Fibroblast of skin of left biceps (primary cell): ENCODE measurements at places on chromosomes 16 and 17.

DNA sequence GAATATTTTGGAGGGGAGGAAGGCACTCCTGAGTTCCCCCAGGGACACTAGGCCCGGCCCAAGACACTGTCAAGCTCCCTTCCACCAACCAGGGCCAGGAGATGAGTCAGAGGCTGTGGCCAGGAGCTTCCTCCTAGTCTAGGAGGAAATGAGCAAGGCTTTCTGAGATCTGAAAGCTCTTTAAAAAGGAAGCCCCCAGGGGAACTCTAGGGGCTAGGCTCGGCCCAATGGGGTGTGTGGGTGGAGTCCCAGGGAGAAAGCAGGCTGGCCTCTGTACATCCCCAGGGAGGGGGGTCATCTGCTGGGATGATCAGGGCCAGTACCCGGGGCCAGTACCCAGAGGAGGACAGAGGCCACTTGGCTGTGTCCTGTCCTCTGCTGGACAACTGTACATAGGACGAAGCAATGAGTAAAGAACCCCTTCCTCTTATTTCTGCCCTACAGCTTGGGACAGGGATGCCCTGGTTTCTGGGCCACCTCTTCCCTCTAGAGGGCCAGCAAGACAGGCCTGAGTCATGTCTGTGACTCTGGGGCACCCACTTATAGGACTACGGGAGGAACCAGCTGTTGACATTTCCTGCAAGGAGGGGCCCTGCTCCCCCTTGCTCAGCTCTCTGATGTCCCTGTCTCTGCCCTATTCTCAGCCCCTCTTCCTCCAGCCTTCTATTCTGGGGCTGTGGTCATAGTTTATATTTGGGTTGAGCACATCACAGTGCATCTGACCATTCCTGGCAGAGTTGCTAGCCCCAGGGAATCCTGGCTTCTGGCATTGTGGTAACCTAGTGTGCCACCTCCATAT lies 2.7 kb downstream of the FHOD1 start:
- DNase-seq: peak; percentile 65

DNA sequence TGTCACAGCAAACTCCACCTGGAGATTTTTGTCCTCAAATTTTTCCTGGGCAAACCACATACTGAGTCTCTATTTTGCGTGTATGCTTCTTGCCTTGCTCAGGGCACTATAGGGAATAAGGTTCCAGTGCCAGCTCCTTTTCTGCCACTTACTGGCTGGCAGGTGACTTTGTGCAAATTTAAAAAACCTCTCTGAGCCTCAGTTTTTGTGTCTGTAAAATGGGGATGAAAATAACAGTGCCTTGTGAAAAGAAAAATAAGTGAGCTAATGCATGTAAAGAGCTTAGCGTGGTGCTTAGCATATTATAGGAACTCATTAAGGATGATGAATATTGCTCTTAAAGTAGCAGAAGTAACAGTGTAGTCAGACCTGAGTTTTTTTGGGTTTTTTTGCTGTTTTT lies 19.9 kb downstream of the CLEC19A start:
- DNase-seq: no peak

DNA sequence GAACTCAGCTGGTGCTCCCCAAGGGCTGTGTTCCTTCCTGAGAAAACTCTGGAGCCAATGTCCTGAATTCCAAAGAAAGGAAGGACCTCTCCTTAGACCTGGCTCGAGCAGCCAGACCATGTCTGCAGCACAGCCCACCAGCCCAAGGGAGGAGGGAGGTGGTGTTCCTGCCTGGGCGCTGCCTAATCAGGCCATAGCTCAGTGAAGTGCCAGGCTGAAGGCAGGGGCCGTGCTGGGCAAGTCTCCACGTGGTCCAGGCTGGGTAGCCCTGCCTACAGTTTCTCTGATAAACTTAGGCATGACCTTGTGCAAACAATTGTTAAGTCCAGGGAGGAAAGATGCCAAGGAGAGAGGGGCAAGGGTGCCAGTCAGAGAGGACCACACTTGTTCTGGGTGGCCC lies 76.8 kb downstream of the MPRIP start:
- no peak for DNase-seq

DNA sequence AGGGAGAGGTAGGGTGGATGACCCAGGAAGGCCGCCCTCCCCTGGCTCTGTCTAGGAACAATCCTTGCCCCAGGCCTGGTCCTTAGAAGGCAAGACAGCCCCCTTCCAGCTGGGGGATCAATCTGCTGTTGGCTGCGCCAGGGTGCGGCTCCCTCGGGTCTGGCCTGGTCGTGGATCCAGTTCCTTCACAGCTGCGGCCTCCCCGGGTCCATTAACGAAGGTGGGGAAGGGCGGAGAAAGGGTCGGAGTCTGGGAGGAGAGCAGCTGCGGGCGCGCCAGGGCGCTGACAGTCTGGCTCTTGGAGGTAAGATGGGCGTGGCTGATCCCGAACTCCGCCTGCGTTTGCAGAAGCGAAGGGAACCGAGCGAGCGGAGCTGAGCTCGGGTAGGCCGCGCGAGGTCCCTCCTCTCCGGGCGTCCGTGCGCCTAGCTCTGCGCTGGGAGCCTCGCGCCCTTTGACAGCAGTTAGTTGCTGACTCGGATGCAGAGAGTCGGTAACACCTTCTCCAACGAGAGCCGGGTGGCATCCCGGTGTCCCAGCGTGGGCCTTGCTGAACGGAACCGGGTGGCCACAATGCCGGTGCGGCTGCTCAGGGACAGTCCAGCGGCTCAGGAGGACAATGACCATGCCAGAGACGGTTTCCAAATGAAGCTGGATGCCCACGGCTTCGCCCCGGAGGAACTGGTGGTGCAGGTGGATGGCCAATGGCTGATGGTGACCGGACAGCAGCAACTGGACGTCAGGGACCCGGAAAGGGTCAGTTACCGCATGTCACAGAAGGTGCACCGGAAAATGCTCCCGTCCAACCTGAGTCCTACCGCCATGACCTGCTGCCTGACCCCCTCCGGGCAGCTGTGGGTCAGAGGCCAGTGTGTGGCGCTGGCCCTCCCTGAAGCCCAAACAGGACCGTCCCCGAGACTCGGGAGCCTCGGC lies at the start of gene HSPB9:
TSS of gene HSPB9 (plus strand) at position 434 of the 933 bp plus-strand sequence. CDS start at position 481, 47 bp downstream.
- DNase-seq: no peak

- DNase-seq: no peak
Measured at GRCh38 chr16:47511882-47512281, 50.8 kb downstream of the PHKB start.

DNA sequence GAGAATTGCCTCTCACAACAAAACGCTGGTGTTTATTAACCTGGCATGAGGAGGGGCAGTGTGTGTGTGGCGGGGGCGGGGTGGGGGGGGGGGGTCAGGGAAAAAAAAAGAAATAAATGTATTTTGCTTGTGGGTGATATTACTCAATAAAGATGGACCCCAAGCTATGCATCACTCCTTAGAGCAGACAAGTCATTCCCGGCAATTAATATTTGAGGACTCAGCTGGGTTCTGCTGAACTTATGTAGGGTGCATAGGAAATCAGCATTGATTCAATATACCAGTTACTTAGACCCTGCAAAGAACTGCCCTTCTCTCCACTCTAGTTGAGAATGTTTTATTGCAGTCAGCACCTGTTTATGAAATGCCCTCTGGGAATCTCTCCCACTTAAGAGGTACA lies 206.2 kb upstream of the MAF start:
- no peak for DNase-seq

- no peak for DNase-seq
Measured at GRCh38 chr17:17055286-17056155, 13.3 kb downstream of the MPRIP start.

DNA sequence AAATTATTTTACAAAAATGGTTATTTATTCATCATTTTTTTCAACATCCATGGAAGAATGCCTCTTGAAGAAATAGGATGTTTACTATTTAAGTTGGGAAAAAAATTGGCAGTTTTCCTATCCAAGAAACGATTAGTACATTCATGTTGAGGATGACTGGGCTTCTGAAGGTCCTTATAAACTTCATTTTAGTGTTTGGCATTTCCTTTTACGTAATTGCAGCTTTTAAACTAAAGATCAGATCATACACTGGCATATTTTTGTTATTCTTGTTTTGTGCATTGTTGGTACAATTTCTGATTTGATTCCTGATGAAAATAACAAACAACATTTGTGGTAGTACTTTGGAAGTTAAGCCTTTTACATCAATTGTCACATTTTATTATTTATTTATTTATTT lies 11.5 kb downstream of the KCNJ16 start:
- no peak for DNase-seq

GRCh38 chr16:12387311-12387710 lies 410.8 kb downstream of the SNX29 start:
- no peak for DNase-seq

DNA sequence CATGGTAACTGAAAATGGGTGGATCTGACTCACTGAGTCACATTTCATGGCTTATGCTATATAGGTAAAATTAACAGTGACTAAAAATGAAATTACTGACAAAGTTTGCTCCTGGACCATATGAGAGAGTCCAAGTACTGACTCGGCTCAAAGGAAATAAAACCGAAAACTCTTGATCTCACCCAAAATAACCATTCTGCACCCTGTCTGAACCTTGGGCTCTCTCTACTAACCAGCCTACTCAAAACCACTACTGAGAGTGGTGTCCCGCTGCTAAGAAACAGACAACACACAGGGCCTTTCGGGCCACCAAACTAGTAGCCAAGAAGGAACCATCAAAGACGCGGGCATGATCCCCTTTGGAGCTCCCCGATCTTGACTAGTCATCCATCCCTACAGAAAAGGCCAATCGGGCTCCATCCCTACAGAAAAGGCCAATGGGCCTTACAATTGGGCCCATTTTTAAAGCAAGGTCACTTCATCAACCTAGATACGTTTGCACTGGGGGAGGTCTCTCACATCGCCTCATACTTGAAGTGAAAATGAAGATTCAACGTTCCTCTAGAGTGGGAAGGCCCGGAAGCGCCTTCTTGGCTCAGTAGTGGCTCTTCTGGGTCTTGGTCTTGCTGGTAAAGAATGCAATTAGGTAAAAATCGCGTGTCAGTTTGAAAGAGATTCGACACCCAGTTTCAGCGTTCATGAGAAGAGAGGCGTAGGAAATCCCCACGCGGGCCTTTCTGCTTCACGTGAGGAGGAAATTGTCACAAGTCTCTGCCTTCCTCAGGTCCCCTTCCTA lies 720 bp upstream of the ZPBP2 start:
- no peak for DNase-seq

DNA sequence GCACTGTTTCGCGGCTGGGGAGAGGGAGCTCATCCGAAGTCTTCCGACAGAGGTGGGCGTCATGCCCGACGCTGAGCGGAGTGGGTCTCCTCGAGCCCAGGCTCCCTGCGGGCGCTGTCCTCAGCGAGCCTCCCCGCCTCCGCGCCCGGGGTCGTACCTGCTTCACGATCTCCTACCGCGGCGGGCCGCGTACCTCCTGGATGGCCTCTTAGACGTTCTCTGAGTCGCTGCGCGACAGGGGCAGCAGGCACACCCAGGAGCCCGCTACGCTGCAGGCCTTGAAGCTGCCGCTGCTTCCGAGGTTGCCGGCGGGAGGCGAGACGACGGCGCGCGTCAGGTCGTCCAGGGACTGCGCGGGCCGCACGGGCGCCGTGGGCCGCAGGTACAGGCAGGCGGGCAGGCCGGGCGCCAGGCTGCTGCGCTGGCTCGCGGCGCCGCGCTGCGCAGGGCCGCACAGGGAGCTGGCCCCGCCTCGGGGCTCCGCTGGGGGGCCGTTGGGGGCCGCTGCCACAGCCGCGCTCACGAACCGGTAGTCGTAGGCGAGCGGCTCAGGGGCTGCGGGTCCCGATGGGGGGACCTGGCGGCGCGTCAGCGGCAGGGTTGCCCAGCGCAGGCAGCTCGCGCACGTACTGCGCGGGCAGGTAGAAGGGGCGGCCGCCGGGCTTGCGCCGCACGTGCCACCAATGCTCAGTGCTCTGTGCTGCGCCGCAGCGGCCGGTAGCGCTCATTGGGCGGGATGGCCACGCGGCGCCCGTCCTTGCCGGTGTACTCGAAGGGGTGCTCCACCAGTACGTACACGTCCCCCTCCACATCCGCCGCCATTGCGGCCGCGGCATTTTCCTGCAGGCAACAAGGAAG lies 116.4 kb upstream of the SMURF2 start:
- no peak for DNase-seq

DNA sequence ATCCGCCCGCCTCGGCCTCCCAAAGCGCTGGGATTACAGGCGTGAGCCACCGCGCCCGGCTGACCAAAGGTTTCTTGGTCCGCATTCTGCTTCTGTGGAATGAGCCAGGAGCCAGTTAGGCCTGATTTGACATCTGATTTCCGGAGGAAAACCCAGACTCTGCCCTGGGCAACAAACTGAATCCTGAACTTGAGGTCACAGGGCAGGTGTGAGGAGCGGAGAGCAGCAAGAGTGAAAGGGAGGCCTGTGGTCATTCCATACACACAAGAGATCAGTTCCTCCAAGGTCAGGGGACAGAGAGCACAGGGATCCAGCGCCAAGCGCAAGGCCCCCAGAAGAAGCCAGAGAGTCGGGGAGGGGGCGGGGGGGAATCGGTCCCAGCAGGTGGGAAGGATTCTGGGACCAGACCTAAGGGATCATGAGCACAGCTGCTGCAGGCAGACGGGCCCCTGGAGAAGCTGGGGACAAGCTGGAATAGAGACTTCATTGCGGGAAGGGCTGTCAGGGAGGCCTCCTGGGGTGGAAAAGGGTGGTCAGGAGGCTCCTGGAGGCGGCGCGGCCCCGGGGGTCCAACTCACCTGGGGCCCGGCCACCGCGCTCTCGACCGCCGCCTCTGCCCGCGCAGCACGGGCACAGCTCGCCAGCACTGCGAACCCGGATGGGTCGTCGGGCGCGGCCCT lies 436 bp downstream of the SHPK start:
- DNase-seq: no peak

- DNase-seq: no peak
Measured at GRCh38 chr17:75769536-75769935, 4.5 kb upstream of the GALK1 start.

DNA sequence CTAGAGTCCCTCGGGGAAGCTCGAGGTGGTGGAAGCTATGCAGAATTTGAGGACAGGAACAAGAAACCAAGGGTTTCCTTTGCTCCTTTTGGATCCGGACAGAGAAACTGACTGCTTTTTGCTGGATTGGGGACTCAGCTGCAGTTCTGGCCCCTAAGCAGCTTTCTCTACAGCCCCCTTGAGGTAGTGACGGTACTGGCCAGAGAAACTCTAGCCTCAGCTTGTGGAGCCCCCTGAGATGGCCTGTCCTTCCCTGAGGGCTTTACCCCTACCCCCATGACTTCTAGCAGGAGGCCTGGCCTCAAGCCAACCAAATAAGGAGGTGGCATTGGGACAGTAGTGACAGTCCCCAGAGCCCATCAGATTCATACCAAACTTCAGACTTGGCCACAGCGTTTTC lies 118.1 kb downstream of the IRX5 start:
- DNase-seq: no peak
